ENCODE measurements at places on chromosomes 13 and 19.
A peak's percentile ranks its signal among the peaks of the same experiment; 100 is the strongest.

DNA sequence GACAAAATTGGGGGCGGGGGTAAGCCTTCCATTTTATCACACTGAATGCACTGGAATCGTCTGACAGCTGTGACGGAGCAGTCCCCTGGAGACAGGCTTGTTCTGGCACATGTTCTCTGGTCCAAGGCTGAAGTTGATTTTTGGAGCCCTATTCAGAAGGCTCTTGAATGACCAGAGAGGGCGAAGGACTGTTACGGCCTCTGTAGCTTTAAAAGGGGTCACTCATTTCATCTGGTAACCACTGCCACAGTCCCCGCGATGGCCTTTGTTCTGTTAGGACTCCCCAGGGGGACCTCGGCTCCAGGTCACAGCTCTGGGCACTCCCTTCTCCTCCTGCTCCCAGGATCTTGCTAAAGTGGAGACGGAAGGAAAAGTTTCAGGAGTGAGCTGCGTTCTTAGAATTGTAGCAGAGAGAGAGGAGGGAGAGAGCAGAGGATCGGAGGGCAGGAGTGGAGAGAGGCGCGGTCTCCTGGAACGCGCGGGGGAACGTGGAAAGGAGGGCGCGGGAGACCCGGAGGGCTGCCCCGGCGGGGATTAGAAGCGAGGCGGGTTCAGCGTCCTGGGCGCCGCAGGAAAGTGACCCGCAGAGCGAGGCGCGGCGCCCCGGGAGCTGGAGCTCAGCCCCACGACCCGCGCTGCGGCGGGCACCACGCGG, 134.3 kb upstream of the MYO16 start:
- peak overlapping the region; percentile 19 for H3K4me3 ChIP-seq
- no peak overlapping the region for H3K27ac ChIP-seq
- DNase-seq: no peak
- H3K36me3 ChIP-seq: no peaks in the 10 kb centered on the region
- H3K27me3 ChIP-seq: no peaks in the 10 kb centered on the region
- H3K4me1 ChIP-seq: peaks cover 11% of the 10 kb centered on the region

GRCh38 chr13:24133021-24133795, 27.3 kb upstream of the SPATA13 start:
- no peak overlapping the region for H3K4me3 ChIP-seq
- H3K4me1 ChIP-seq: no peaks in the 10 kb centered on the region
- DNase-seq: no peak

- no peak overlapping the region for H3K4me3 ChIP-seq
- no peaks in the 10 kb centered on the region for H3K36me3 ChIP-seq
- peaks cover 5% of the 10 kb centered on the region for H3K4me1 ChIP-seq
Measured at GRCh38 chr13:43304945-43305344, 281.6 kb downstream of the DNAJC15 start.

GRCh38 chr13:23433171-23434153, at the start of gene SACS:
TSS of gene SACS (minus strand) at chr13:23433702. CDS start at chr13:23411239, 22,463 bp downstream.
- no peaks in the 10 kb centered on the region for H3K36me3 ChIP-seq
- no peak for DNase-seq
- H3K27ac ChIP-seq: peak within 1 kb of the TSS; percentile 68
- H3K4me1 ChIP-seq: peaks cover 8% of the 10 kb centered on the region
- peak within 1 kb of the TSS; percentile 87 for H3K4me3 ChIP-seq

DNA sequence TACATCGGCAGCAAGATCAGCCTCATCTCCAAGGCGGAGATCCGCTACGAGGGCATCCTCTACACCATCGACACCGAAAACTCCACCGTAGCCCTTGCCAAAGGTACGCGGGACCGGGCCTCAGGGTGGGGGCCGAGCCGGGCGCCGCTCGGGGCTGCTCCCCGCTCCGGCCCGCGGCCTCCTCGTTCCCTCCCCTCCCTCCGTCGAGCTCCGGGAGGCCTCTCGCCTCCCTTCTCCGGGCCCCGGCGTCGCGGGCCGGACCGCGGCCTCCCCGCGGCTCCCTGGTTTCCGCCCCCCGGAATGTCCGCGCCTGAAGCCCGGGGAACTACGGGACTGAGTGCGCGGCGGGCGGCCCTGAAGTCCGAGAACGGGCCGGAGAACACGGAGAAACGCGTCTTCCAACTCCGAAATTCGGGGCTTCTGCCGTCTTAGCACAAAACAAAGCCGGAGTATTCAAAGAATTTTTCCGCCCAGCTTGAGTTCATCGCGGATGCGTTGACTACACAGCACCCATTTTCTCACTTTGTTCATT, 423 bp downstream of the LSM14A start:
- peaks cover 45% of the 10 kb centered on the region for H3K4me1 ChIP-seq
- H3K4me3 ChIP-seq: peak overlapping the region; percentile 89
- no peak for DNase-seq

GRCh38 chr19:4233282-4233853, 4.0 kb downstream of the EBI3 start:
- no peak overlapping the region for H3K4me3 ChIP-seq
- H3K27me3 ChIP-seq: no peaks in the 10 kb centered on the region
- DNase-seq: no peak
- H3K36me3 ChIP-seq: no peaks in the 10 kb centered on the region

- no peak for DNase-seq
- no peak overlapping the region for H3K27ac ChIP-seq
- no peaks in the 10 kb centered on the region for H3K27me3 ChIP-seq
- H3K4me1 ChIP-seq: peaks cover 17% of the 10 kb centered on the region
Measured at GRCh38 chr19:17357078-17357666, 19.8 kb downstream of the GTPBP3 start.

- H3K4me3 ChIP-seq: peak within 1 kb of the TSS; percentile 89
- no peaks in the 10 kb centered on the region for H3K36me3 ChIP-seq
- peak within 1 kb of the TSS; percentile 40 for H3K27ac ChIP-seq
- peak; percentile 8 for DNase-seq
Measured at GRCh38 chr13:32031025-32031814, at the start of gene FRY. TSS of gene FRY (plus strand) at chr13:32031774. CDS start at chr13:32031796, 22 bp downstream.

GRCh38 chr13:52399046-52399445, 6.9 kb downstream of the THSD1 start:
- no peak overlapping the region for H3K27ac ChIP-seq
- no peaks in the 10 kb centered on the region for H3K36me3 ChIP-seq
- peaks cover 1% of the 10 kb centered on the region for H3K4me1 ChIP-seq
- no peak for DNase-seq
- H3K4me3 ChIP-seq: no peak overlapping the region

DNA sequence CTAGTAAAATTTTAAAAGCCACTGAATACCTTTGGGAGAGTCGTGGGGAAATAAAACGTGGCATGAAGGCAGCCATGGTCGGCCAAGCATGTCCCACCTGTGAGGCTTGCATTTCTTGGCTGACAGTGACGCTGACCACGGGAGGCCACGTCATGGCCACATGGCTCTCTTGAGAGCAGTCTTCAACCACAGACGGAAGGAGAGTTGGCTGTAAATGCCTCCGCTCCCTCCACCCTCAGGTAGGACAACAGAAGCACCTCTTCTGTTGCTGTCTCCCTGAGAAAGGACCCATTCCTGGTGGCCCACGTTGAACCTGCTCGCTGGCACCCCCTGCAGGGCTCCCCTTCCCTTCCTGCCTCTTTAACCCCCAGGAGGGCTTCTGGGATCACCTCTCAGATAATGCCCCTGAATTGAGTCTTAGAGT, 10.6 kb upstream of the LRRC25 start:
- H3K36me3 ChIP-seq: no peaks in the 10 kb centered on the region
- no peak overlapping the region for H3K4me3 ChIP-seq
- H3K27ac ChIP-seq: no peak overlapping the region
- no peaks in the 10 kb centered on the region for H3K4me1 ChIP-seq

DNA sequence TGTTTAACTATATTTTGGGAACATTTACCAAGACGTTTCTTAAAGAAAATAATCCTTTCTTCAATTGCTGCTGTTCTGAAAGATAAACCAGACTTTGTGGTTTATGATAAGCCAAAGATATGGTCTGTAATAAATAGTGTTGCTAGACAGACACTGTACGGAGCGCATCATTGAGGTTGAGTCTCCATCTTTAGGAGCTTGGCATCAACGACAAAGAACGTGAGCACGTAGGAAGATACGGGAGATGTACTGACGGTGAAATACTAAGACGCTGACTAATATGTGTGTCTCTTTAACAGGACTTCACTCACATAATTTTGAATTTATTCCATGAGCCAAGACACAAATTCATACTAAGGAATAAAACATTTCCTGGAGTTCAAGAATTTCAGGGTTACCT, 16.2 kb downstream of the TEX29 start:
- H3K4me1 ChIP-seq: no peaks in the 10 kb centered on the region
- no peaks in the 10 kb centered on the region for H3K27me3 ChIP-seq
- H3K4me3 ChIP-seq: no peak overlapping the region
- H3K27ac ChIP-seq: no peak overlapping the region

GRCh38 chr13:56900549-56901279, 240.0 kb upstream of the PRR20A start:
- DNase-seq: no peak
- no peaks in the 10 kb centered on the region for H3K36me3 ChIP-seq
- H3K27ac ChIP-seq: no peak overlapping the region
- no peak overlapping the region for H3K4me3 ChIP-seq
- no peaks in the 10 kb centered on the region for H3K4me1 ChIP-seq
